AG04449 (cell line): ENCODE measurements at places on chromosomes 13 and 19.

GRCh38 chr13:20608438-20609020 is 41.6 kb downstream of the IFT88 start:
- no peak for DNase-seq

GRCh38 chr13:114120591-114121011 is 11.8 kb downstream of the RASA3 start:
- no peak for DNase-seq

DNA sequence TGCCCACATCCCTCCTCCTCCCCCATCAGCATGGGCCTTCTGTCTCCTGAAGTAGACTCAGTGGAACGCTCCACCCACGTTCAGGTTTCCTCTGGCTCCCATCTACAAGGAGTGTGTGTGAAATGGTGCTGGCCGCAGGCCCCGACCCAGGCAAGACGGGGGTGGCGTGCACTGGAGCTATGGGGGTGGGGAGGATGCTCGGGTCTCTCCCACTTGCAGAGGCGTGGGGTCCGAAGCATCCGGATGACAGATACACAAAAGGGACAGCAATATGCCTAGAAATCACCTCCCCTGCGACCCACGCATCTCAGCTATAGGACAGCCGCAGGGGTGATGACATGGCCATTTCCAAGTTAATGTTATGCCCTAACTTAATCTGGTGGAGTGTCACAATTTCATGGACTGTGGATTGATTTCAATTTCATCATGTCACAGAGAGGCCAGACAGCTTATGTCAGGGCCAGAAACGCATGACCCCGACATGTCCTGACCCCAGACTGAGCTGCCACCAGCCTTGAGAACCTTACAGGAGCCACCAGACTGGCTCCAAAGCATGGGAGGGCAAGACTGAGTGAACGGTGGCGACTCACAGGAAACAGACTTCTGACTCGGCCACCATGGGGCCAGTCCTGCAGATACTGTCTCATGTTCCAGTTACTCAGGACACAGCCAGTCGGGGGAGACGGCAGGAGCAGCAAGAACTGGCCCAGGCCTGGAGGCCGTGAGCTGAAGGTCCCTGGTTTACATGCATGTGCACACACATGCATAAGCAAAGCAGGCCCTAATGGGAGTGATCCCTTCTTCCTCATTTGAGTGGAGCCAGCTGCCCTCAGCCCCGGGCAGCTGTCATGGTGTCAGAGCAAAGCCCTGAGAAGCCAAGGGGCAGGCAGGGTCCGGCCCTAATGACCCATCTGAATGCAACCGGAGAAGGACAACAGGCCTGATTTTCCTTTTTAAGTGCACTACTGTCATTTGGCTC is 82.2 kb downstream of the SLC7A1 start:
- DNase-seq = no peak

- no peak for DNase-seq
These were observed 496.7 kb downstream of the COG6 start for GRCh38 chr13:40152145-40152544.

DNA sequence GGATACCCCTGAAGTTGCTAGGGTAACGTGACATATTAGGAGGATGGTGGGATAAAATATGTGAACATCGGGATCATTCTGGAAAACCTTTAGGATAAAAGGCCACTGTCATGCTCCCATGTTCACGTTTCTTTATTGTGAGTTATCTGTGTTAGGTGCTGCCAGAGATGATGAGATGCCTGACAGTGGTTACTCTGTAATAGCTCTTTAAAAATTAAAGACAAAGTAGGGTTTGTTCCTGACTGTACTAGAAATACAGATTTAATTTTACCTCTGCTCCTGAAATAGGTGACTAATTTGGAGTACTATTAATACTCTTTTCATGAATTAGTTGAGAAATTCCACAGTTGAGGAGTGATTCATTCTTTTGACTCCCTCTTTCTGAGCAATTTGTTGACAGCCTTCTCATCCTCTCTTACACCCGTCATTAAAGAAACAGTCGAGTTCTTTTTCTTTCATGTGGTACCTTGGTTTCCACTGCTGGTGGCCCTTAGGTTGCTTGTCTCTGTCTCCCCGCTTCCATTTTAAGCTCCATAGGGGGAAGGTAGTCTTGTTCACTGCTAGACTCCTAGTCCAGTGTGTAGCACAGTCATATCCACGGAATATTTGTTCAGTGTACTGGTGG is 28.4 kb downstream of the SAE1 start:
- no peak for DNase-seq

DNA sequence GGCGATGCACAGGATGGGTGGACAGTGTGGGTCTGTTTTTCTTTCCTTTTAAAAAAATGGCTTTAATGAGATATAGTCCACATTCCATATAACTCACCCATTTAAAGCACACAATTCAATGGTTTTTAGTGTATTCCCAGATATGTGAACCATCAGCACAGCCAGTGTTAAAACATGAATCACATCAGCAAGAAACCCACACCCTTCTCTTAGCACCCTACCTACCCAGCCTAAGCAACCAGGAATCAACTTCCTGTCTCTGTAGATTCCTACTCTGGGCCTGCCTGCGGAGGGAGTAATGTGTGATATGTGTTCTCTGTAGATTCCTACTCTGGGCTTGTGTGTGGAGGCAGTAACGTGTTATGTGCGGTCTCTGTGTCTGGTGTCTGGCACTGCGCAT is 11.9 kb downstream of the TMEM255B start:
- DNase-seq = no peak

GRCh38 chr19:32675720-32676185 is at the start of gene RGS9BP:
TSS of gene RGS9BP (plus strand) at chr19:32675848. CDS start at chr19:32676264, 416 bp downstream.
- no peak for DNase-seq

GRCh38 chr19:18401580-18402112 is 4.2 kb upstream of the LRRC25 start:
- DNase-seq = no peak

- no peak for DNase-seq
These were observed 81.7 kb downstream of the ZNF429 start for GRCh38 chr19:21587117-21587461.
